ENCODE measurements at places on chromosomes 7 and 10.

GRCh38 chr7:35652124-35652523 lies 42.8 kb downstream of the HERPUD2 start:
- no peak for DNase-seq

DNA sequence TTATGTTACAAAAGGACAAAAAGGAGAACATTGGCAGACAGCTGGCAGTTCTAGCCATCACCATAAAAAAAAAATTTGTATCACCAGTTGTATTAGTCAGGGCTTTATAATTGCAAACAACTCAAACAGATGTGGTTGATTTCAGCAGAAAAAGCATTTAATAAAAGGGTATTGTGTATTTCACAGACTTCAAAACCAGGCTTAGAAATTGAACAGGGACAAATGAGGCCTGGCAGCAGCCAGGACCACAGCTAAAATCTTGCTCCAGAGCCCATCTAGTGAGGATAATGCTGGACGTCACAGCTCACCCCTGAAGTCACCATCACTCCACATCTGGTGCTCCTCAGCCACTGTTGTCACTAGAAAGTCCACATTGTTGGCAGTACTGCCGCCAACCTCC lies 52.9 kb upstream of the CALD1 start:
- DNase-seq = no peak

- DNase-seq = no peak
Observed at GRCh38 chr7:10412422-10413019, 561.2 kb upstream of the PHF14 start.

DNA sequence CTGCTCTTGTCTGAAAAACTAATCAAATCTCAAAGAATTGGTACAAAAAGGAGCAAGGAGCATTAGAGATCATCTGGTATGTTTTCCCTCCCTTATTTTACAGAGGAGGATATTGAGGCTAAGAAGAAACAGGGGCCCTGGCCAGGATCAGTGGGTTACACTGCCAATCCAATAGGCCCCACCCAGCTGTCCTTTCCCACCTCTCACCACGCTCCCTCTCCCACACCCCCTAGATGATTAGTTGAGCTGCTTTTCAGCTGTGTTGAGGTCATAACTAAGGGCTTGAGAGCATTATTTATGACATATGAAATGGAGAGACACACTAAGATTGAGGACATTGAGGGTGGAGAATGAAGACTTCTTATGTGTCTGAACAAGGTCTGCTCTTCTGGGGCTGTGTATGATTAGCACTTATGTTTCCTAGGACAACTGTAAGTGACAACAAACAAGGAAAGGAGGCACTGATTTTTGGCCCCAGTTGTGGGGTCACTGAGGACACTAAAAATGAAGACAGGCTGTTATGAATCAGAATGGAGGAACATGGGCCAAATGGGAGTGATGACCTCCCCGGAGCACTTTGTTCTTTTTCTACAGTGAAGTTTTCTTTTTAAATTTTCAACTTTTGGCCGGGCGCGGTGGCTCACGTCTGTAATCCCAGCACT lies 26.5 kb downstream of the VWA2 start:
- no peak for DNase-seq

DNA sequence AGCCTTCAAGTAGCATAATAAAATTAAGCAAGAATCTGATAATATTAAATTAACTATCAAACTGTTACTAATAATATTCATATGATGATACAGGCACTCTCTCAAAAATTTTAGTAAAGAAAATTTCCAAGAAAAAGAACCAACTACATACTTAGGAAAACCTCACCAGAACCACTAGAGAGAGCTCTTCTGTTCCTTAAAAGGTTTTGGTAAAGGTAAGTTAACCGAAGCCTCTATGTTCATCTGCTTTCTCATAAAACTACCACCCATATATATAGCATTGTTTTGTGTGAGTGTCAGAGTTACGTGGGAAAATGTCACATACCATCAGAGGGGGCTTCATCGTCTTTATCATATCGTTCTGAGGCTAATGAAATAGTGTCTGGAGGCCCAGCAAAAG lies 20.7 kb downstream of the SKAP2 start:
- no peak for DNase-seq

DNA sequence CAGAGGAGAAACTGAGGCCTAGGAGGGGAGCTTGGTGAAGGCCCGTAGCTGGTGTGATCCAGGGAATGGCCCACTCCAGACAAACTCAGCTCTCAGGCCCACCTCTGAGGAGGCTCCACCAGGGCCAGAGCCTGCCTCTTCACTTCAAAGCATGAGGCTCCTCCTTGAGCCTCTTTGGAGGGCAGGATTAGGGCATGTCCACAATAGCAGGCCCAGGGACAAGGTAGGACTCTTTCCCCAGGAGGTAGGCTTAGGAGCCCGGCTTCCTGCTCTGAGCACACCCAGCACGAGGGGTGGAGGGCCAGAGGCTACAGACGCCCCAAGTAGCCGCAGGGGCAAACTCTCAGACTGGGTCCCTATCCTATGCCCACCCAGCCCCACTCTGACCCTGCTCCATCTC lies 164.6 kb upstream of the ZMIZ1 start:
- DNase-seq = no peak

Measured in activated CD8-positive, alpha-beta memory T cell treated with anti-CD3 and anti-CD28 coated beads for 1 hour (primary cell).